Stimulated activated CD4-positive, alpha-beta T cell treated with anti-CD3 and anti-CD28 coated beads, Interleukin-4, amount 100 ng/mL, for 24 hours (primary cell): ENCODE measurements at places on chromosomes 13 and 19.
A peak's percentile ranks its signal among the peaks of the same experiment; 100 is the strongest.

DNA sequence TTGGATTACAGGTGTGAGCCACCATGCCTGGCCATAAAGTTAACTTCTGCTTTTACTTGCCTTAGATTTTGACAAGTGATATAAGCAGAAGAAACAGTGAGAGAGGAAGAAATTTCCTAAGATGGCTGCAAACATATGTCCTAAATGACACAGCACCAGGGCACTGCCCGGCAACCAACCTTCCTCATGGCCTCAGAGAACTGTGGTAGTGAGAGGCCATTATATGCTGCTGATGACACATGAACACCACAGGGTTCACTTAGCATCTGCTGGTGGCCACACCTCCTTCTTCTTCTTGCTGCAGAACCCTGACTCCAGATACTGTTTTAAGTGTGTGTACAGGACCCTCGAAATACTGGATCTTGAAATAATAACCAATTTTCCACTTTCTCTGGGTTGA lies 88.2 kb downstream of the KCTD12 start:
- no peak for DNase-seq

GRCh38 chr19:30543243-30543945 lies 171.2 kb downstream of the ZNF536 start:
- no peak for DNase-seq

GRCh38 chr19:20660473-20661140 lies 764 bp downstream of the ZNF626 start:
- DNase-seq = no peak

DNA sequence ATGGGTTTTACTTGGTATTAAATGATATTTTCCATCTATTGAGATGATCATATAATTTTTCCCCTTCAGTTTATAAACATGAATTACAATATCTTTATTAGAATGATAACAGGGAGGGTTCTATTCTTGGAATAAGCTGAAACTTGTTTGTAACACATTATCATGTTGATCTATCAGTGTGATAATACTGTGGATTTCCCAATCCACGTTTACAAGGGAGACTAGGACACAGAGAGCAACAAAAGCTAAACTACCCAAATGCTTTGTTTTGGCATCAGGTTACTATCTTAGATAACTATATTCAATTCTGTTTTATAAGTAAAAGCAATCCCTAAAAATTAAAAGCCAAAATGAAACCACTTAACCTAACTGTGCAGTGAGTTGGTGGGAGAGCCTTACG lies 92.5 kb downstream of the TUBGCP3 start:
- DNase-seq = no peak

DNA sequence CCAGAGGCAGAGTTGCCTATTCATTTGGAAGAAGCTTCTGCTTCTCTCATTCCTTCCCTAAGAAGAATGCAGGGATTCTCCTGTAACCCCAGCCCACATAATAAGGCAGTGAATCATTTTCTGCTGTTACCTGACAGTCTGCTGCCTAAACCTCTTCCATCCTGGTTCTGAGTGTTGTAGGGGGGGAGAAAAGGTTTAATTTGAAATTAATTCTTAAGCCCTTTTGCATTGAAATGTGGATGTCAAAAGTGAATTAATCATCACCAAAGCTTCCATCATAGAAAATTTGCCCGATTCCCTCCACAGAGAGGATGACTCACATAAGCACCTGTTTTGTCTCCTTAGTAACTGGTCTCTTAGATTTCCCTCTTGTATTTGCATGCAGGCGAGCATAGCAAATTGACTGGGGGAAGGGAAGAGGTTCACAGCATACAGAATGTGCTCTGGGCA lies 146.7 kb upstream of the FNDC3A start:
- DNase-seq = peak; percentile 34

- DNase-seq = no peak
Measured at GRCh38 chr19:1538978-1539377, 15.1 kb downstream of the PLK5 start.
